T-cell (primary cell): ENCODE measurements at places on chromosomes 12 and 14.

GRCh38 chr12:122968104-122968503 lies 1.8 kb upstream of the ABCB9 start:
- DNase-seq: no peak

DNA sequence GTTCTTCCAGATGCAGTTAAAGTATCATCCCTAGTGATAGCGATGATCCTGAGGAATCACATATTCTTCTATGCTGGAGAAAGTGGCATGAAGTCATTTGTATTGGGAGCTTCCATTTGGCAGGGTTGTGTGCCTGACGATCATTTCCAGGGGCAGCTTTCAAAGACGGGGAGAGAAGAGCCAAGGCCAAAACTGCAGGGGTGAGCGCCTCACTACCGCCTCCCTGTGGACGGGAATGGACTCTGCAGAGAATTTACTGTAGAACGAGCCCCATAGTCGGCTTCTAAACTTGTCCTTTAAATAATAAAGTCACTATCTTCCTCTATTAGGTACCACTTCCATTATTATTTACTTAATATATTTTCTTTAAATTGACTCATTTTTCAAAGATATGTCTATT lies 555.9 kb upstream of the TMEM132C start:
- no peak for DNase-seq

- DNase-seq: no peak
These were observed 247.9 kb upstream of the RTL1 start for GRCh38 chr14:101151226-101151926.

- DNase-seq: no peak
These were observed 43.0 kb upstream of the LRRC10 start for GRCh38 chr12:69653703-69654102.

GRCh38 chr12:106084014-106084671 lies 54.6 kb downstream of the NUAK1 start:
- DNase-seq: no peak

- DNase-seq: no peak
These were observed 49.7 kb upstream of the RBM19 start for GRCh38 chr12:114015851-114016250.

DNA sequence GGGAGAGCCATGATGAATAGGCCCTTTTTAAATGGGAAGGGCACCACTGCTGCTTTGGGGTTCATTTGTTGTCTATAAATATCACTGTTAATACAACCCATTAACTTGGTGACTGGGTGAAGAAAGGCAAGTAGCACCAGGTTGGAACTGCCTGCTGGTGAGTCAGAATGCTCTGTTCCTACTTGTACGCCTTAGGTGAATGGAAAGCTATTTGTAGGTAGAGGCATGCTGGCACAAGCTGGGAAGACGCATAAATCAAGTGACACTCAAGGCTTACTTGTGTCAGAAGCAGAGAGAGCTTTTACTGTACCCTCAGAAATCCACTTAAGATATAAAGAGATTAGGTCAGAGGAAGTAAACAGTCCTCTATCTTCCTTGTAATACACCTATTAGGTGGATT lies 142.5 kb downstream of the TMX1 start:
- DNase-seq: no peak

- no peak for DNase-seq
These were observed 87.7 kb downstream of the KCNH5 start for GRCh38 chr14:62957562-62957961.

DNA sequence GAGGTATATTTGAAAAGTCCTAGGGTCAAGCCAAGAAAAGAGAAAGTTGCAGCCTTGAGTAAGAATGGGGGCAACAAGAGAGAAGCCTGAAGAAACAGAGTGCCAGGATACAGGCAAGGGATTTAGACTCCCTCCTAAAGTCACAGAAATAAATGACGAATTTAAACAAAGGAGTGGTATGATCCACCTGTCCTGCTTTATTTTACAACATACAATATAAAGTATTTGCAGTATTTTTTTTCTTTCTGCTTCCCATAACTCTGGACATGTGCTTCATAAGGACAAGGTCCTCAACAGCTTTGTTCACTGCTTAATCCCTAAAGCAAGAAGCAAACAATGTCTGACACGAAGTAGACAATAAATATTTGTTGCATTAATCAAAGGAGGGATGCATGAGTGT lies 57.4 kb downstream of the IFNG start:
- no peak for DNase-seq

DNA sequence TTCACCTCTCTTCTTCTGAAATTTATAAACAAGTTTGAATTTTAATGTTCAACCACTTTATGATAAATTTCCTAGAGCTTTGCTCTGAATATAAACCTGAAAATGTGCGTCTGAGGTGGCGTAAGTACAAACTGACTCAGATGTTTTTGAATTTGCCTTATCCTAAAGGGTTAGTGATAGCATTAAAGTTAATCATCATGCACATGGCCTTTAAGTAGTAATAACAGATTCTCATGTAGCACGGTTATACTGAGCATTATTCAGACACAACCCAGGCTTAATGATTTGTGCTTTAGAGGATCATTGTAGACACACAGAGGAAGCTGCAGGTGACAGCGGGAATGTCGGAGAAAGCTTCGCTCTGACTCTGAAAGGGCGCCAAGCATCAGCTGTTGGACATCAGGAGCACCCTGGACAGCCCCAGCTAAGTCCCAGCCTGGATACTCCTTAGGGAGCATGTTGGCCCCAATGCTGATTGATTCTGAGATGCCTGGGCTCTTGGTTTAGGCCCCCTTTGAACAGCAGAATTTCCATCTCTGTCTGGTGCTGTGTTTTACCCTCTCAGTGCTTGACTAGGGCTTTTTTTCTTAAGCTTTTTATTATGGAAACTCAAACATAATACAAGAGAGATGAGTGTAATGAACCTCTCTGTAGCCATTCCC lies 91.1 kb downstream of the PLXNC1 start:
- no peak for DNase-seq

GRCh38 chr12:91094032-91094662 lies 17.1 kb downstream of the LUM start:
- DNase-seq: no peak

DNA sequence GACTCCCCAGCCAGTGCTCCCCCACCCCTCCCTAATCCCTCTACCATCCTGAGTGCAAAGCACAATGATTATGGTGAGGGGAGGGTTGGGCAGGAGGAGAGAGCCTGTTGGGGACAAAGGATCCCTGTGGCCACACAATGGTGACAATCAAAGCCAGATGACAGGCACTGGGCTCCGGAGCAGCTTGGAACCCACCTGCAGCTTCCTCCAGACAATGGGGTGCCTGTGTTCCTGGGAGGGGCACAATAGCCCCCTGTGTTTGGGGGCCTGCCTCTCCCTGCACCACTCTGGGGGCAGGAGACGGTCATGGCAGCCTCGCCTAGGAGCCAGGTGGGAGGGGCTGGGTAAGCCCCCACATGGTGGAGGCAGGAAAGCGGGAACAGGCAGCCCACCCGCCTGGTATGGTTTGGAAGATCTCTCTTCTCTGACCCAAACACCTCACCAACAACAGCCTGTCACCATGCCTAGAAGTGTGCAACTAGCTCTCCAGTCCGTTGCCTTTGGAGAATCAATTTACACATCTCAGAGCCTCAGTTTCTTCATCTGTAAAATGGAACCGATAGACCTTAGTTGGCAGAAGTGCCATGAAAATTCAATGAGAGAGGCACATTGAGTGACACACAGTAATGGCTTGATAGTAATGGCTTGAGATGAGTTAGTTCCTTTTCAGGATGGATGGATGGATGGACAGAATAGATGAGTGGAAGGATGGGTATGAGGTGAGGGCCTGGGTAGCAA lies 53.0 kb downstream of the MVK start:
- no peak for DNase-seq
